ENCODE measurements at places on chromosomes 2 and 18.

- no peak for DNase-seq
Measured at GRCh38 chr2:139165041-139165440, 384.9 kb upstream of the NXPH2 start.

- no peak for DNase-seq
Measured at GRCh38 chr2:173858291-173858731, 106.9 kb downstream of the SP3 start.

- no peak for DNase-seq
Measured at GRCh38 chr18:63283305-63284094, 36.1 kb downstream of the BCL2 start.

DNA sequence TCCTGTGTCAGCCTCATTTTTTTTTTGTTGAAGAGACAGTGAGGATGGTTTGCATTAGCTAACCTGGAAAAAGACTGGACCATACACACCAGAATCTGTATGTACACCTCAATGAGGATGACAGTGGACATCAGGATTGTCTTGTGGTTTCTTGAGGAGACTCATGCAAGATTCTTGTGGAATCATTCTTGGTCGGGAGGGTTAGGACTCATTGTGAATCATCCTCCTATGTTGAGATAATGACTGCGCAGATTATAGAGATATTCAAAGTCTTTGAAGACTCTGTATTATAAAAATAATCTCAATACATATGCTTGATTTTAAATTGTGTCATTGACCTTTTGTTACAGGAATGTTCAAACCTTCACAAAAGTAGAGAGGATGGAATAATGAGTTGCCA lies 49.1 kb upstream of the DOCK10 start:
- DNase-seq = no peak

DNA sequence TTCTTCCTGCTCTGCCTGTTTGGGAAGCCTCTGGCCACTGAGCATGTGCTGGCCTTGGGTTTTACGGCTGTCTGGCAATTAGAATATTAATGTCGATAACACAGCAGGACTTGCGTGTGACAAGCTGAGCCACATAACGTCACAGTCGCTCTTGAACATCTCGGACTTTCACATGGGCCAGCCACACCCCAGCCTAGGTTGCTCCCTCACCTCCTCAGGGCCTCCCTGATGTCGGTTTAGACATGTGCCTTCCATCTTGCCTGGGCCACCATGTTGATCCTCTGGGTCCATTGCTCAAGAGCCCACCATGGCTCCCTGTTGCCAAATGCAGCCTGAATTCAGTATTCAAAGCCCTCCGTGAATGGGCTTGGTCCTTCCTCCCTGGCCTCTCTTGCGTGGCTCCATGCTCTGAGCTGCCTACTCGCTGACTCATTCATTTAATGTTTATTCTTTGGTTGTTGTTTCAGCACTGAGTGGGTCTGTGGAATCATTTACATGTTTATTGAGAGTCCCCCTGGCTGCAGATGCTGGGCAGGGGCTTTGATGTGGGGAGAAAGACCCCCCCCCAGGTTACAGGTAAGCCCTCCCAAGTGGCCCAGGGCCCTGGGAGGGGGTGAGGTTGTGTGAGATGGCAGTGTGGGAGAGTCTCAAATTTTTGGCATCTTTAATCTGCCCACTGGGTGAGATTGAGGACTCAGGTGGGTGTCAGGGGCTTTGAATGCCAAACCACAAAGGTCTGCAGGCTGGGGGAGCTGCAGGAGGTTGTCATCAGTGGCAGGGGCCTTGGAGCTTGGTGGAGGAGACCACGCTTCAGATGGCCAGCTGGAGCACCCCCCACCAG lies 62.0 kb downstream of the ODC1 start:
- no peak for DNase-seq

DNA sequence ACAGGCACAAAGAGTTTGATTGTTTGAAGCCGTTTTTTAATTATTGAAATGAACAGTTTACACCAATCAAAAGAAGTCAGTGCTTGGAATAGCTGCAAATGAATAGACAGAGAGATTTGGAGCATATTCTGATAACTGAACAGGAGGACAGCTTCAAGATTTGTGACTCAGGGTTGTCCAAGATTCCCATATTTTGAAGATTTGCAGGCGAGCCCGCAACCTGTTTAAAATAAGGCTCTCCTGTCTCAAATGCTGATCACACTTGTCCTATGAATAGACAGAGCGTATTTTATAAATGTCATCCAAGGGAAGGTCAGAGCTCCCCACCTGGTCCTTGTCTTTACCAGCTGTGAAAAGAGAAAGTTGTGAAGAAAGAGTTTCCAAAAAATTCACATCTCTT lies 198.7 kb downstream of the RNF144A start:
- DNase-seq = no peak

DNA sequence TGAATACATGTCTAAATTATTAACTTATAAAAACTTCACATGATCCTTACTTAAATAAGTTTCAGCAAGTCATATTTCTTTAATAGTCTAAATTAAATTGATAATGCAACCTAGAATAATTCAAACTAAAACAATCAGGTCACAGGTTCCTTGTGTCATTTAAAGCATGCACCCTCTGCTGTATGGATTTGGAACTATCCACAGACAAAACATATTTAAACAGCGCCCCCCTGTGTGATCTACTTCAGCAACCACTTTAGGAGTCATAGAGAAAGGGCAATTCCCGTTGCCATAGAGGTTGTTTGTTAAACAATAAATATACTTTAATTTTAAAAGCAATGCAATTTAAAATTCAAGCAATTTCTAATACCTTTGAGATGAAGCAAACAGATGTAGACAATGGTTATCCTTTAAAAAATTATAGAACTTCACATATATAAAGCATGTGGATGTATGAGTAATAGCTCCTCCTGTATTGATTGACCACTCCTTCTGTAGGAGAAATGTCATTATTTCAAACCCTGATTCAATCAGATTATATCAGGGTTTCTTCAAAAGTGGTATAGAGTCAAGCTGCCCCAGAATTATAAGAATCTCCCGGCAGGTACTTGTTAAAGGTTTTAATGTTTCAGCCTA lies 21.2 kb downstream of the GRB14 start:
- no peak for DNase-seq

GRCh38 chr2:190576573-190576972 lies 42.1 kb upstream of the NEMP2 start:
- no peak for DNase-seq

- DNase-seq = no peak
Measured at GRCh38 chr18:73283032-73283431, 415.2 kb upstream of the NETO1 start.

DNA sequence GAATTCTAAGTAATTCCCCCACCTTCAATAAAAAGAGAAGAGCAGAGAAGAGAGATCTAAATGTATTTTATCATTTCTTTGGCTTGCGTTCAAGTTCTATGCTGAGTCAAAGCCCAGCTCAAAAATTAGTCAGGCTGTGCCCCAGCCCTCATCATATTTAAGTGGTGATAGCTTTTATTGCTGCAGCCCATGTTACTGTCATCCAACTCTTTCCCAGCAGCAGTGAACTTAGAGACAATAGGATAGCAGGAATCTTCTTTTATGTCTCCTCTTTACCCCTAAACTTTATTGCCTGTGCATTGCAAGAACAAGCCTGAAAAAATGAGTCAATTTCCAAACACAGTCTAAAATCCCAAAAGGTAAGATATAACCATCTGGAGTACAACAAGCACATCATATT lies 1599.3 kb upstream of the PIK3C3 start:
- DNase-seq = no peak

DNA sequence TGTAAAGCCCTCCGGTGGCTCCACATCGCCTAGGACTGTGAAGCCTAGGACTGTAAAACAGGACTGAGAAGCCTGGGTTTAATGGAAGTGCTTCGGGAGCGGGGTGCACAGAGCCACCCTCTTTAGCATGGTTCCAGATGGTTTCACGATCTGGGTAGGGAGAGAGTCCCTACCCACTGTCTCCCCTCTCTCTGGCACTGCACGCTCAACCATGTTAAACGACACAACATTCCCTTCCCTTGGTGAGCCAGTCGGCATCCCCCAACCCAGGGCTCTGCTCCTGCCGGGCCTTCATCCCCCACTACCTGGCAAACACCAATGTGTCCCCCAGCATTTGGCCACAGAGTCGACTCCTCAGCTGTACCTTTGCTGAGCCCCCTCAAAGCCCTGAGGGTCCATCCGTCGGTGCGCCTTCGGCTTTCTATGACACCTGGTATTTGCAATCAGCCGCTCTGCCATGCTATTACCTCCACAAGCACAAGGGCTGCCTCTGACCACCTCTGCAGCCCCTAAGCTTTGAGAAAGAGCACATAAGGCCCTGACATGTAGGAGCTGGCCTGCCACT lies 1.1 kb downstream of the COPS9 start:
- no peak for DNase-seq

- DNase-seq = no peak
Measured at GRCh38 chr2:191122638-191123294, 28.0 kb downstream of the STAT4 start.

GRCh38 chr2:20588918-20589871 lies 61.7 kb downstream of the HS1BP3 start:
- DNase-seq = no peak

Data from cortex of kidney (tissue), 1 donor.